Breast epithelium (tissue), 4 donors: ENCODE measurements at places on chromosomes 12 and 14.

GRCh38 chr12:99029511-99030271 is 384.6 kb downstream of the APAF1 start:
- no peak for DNase-seq

- no peak for DNase-seq
These were observed 594.0 kb downstream of the KCNH5 start for GRCh38 chr14:62451221-62451620.

DNA sequence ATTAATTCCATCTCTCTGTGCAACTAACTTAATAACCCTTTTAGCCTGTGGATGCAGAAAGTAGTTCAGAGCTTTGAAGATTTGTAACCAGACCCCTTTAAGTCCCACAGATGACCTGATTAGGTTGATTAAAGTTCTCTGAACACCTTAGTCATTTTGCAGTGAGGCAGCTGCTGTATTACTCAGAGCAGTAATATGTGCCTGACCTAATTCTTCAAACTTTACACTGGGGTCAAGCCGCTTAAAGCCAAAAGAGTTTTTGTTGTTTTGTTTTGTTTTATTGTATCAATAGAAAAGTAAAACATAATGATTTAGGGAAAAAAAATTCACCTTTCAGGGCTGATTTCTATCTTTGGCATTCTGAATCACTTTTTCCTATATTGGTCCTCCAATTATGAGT is 78.6 kb upstream of the PLEKHG7 start:
- DNase-seq, result no peak

GRCh38 chr14:105531894-105532623 is 5.7 kb downstream of the TMEM121 start:
- no peak for DNase-seq

- no peak for DNase-seq
These were observed 188.0 kb downstream of the FOXN3 start for GRCh38 chr14:89228921-89229639.

DNA sequence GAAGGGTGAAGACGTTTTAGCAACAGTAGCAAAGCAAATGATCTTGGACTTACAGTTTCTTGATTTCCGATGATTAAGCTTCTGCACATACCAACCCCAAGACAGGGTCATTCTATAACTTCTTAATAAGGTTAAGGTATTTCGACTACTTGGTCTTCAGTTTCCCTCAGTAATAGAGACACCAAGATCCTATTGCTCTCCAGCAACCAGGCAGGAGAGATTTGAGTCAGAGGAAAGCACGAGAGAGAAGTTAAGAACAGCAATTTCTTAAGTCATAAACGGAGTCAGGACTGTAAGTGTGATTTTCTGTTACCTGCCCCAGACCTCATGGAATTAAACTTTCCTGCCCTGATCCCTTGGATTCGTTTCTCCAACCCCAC is 215.6 kb downstream of the TTC8 start:
- DNase-seq, result no peak

GRCh38 chr14:94793901-94794300 is 24.0 kb upstream of the GSC start:
- no peak for DNase-seq

DNA sequence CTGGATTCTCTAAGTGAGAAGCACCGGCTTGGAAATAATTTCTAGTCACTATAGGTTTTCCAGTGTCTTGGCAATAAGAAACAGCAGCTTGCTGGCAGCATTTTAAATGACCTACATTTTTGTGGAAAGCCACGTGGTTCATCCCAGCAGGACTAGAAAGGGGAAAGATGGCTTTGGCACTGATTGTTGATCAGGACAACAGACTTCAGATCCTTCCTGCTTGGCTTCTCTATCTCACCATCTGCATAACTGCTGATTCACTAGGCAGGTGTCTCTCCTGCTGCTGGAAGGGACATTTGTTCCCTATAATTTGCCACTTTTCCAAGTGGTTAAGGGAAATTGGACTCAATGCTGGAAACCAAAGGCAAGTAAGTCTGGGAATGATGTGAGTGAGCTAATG is 131.0 kb downstream of the TTC8 start:
- no peak for DNase-seq

DNA sequence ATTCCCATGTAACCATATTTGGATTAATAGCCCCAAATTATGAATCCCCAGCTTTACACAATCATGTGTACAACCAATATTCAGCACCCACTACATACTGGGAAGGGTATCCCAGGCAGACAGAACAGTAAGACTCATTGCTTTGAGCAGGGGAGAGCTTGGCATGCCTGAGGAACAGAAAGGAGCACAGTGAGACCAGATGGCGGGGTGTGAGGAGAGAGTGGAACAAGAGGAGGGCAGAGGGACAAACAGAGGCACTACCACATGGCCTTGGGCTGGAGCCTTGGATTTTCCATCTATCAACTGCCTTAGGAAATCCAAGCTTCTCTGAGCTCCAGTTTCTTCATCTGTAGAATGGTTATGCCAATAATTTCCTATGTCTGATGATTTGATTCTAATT is 3.8 kb downstream of the DGKA start:
- DNase-seq, result no peak

DNA sequence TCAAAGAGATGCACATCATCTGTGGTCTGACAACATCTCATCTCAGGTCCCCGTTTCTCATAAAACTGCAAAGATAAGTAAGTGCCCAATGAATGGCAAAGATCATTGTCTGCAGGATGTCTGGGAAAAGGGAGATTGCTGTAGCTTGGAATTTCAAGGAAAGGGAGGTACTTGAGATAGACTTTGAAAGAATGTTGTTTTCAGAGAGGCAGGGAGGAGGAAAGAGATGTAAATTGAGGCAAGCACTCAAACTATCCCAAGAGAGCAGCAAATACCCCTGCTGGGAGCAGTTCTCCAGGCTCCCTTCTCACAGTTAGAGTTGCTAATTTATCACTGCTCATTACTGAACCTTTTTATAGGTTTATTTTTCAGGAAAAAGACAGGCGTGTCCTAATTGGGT is 107.1 kb downstream of the MYRFL start:
- no peak for DNase-seq

- DNase-seq, result no peak
These were observed 10.8 kb downstream of the HIP1R start for GRCh38 chr12:122845865-122846621.

DNA sequence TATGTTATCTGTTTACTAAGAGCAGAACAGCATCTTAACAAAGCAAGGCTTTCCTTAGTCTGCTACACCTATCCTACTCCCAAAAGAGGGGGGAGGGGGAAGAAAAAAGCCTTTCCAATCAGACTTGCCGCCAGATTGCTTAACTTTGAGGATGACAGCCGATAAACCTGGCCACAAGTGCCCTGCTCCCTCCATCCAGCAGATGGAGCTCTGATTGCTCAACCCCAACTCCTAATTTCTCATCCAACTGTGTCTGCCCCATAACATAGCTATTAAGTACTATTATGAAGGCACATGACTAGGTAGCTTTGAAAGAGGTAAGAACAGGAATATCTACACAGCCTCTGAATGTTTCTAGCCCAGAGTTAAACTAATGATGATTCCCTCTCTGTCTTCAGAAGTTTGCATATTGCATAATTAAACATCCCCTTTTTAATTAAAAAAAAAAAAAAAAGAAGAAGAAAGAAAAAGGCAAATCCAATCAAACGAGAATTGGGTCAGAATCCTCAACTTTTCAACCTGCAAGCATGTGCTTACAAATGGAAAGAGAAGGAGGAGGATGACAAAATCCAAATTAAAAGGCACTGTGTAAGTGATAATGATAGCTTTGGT is 247.4 kb downstream of the GALC start:
- DNase-seq, result no peak

DNA sequence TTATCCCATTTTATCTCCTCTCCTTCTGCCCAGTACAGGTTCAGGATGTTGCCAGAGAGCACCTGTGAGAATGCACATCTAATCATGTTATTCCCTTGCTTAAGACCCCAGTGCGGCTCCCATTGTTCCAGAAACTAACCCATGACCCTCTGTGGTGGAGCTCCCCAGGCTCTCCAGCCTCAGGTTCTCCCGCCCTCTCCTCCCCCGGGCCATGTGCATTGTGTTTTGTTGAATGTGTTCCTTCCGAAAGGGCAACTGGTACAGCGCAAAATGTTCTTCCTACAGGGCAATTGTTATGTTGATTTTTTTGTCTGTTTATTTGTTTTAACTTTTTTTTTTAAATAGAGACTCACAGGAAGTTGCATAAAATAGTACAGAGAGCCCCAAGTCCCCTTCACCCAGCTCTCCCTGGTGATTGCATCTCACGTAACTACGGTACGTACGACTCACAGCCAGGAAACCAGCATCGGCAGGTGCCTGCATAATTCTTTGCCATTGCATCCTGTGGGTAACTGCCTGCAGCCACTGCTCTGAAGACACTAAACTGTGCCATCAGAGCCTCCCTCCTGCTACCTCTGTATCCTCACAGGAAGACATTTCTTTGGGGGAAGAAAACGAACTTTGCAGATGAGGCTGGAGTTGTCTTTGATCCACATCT is 31.2 kb downstream of the TMEM132C start:
- DNase-seq, result no peak

DNA sequence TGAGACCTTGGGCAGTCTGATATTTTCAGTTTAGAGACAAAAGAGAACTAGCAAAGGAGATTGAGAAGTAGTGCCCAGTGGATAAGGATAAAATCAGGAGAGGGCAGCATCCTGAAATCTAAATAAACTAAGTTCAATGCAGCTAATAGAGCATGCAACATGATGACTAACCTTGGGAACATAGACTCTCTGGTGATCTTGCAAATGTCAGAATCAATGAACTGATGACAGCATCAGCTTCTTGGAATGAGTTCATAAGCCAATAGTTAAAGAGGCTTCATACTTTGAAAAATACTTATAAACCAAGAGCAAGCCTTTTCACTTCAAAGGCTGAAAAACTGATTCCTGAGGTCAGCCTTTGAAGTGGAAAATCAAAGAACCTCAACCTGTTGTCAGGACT is 8.2 kb downstream of the TAS2R19 start:
- DNase-seq, result no peak

- DNase-seq, result no peak
These were observed 70.9 kb upstream of the BCL11B start for GRCh38 chr14:99342906-99343305.

GRCh38 chr12:65162609-65163008 is 6.8 kb upstream of the LEMD3 start:
- no peak for DNase-seq

DNA sequence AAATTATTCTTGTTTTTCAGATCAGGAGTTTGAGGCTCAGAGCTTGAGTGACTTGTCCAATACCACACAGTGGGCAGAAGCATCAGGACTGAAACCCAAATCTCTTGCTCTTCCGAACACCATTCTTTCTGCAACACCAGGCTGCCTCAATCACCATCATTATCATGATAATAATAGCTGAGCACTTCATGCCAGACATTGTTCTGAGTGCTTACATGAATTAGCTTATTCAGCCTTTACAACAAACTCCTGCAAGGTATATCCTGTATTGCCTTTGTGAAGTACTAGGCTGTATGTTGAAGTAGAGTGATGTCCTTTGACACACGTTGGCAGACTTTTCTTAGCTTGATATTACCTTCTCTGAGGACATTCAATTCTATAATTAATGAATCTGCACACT is 257.4 kb upstream of the ATP2B1 start:
- no peak for DNase-seq

DNA sequence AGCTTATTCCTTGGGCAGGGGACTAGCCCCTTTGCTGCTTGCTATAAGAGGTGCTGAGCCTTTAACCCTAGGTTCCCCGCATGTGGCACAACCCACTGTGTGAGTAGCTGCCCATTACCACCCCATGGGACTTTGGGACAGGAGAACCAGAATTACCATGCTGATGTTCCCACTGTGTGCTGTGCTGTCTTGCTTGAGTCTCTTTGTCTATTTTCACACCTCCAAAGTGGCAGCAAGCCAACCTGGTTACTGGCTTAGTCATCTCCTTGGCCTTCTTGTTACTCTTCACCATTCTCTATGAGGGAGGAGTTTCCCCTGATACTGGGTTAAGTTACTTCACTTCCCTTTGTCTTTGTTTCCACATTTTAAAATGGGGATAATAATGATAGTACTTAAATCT is 73.4 kb upstream of the ETV6 start:
- DNase-seq, result no peak

DNA sequence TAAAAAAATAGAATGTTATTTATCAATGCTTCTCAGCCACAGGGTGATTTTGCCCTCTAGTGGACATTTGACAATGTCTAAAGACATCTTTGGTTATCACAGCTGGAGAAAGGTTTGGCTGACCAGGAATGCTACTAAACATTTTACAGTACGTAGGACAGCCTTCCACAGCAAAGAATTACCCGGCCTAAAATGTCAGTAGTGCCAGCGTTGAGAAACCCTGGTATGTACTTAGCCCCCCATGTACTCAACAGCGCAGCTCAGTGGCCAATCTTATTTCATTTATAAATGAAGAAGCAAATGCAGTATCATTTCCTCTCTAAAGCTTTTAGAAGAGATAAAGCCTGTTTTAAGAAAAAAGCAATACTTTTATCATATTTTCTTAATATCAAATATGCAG is 5.8 kb downstream of the MARK3 start:
- no peak for DNase-seq

- DNase-seq, result no peak
These were observed 128.3 kb upstream of the FGD4 start for GRCh38 chr12:32270818-32271710.

- no peak for DNase-seq
These were observed 212.8 kb upstream of the BMP4 start for GRCh38 chr14:54169254-54169924.
